Activated CD4-positive, alpha-beta T cell treated with anti-CD3 and anti-CD28 coated beads for 48 hours (primary cell): ENCODE measurements at places on chromosomes 7 and 10.

DNA sequence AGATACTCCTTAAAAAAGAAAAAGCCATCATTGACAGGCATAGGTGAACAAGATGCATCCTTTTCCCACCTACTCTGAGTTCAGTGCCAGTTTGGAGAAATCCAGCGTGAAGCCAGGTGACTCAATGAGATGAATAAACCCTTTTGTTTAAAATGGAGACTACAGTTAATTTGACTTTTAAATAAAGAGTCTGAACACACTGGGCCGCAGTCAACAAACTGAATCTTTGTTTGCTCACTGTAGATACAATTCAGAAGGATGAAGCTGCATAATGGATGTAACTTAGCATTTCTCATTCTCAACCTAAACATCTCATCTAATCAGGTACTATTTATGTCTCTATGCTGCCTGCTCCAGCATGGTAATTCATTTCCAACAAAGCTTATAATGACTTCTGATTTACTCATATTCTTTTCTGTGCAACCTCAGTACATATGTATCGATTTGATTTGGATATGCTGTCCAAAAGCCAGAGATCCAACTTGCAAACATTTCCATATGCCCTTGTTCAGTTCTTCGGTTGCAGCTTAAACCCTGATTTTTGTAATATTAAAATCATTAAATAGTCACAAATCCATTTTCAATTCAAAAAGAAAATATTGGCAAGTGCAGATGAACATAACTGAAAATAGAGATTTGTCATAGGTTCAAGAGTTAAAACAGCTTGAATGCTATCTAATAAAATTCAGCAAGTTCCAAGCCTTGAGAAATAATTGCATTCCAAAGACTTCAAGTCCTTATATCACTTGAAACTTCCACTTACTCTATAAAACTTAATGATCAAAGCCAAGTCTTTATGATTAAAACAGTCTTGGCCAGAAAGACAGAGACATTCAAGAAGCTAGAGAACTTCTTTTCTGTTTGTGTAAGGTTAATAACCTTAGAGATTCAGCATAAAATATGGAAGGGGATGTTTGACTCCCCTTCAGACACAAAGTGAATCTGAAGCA lies 67.8 kb downstream of the CPVL start:
- DNase-seq = no peak

- DNase-seq = no peak
Observed at GRCh38 chr7:104267701-104268368, 60.0 kb upstream of the ORC5 start.

DNA sequence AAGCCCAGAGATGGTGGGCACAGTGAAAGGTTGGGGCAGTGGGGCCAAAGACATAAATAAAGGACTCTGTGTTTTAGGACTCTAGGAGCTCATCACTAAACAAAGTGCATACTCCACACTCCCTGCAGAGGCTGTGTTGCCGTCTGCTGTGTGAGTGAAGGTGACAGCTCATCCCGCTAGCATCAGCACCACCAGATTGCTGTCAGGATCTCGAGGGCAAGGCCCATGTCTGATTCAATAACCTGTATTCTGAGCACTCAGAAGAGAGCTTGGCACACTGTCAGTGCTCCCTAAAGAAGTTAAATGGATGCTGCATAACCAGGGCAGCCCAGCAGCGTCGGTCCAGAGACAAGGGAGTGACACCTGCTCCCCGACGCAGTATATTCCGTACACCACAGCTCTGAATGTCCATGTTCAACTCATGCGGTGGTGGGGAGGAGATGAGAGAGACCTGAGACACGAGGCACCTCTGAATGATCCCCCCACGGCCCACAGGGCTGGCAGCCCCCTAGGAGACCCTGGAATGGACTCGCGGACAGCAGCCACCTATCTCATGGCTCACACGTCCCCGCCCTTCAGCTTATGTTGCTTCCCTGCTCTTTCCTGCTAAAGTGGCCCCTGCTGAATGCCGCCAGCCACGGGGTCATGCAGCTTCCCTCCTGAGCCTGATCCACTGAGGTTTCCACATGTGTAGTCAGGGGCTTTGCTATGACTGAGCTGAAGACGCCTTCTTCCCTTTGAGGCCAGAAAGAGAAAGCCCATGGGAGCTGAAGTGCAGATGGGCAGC lies 132.7 kb upstream of the KCNMA1 start:
- DNase-seq = no peak

- DNase-seq = no peak
Observed at GRCh38 chr7:46879783-46880182, 702.1 kb downstream of the TNS3 start.

DNA sequence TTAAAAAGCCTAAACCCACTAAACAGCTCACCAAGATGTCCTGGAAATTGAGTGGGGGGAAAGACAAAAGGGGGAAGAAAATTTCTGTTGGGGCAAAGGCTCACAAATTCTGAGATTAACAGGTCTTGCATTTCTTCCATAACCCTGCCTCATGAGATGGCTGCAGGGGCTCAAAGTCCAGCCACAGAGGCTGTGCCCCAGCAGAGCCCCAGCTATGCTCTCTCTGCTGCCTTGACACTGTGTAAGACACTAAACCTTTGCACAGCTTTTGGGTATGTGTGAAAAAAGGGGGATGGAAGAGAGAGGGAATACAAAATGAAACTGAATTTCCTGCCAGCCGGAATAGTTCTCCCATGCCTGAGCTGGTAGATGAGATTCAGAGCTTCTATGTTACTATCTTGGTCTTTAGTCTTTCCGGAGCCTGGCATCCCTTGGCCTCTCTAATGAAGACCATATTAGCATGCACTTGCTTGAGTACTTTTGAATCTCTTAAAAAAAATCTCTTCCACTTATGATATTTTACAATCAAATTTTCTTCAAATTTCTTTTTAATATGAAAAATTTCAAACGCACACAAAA lies 240.0 kb upstream of the IMMP2L start:
- DNase-seq = no peak

DNA sequence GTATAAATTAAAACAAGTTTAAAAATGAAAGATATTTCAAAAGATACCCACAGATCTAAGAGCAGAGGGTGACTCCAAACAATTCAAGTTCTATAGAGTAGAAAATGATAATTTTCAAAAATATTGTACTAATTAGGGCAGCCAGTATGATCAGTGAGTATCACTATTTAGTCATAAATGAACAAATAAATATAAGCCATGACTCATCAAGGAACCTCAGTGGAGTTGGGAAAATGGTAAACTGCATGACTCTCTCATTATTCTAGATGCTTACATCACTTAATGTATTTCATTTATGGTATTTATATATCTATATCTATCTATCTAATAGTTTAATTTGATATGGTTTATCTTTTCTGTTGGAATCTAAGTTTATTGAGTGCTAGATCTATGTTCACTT lies 94.3 kb downstream of the THSD7A start:
- DNase-seq = no peak

DNA sequence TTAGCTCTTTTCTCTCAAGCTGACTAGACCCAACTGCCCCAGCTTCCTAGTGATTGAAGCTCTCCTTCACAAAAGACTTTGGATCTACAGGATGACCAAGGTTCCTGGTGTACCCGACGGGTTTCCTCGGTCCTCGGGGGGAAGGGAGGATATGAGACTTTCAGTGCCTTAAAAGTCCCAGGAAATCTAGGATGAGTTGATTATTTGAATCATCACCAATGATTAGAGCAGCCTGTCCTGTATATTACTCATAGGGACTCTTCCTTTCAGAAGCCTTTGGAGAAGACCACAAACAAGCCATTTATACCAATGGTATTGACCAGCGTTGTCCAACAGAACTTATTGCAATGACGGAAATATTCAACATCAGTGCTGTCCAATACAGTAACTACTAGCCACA lies 6.1 kb upstream of the ACTA2 start:
- DNase-seq = no peak

- no peak for DNase-seq
Observed at GRCh38 chr10:34294137-34294536, 521.0 kb downstream of the PARD3 start.

GRCh38 chr7:149320313-149321124 lies 58.5 kb downstream of the ZNF783 start:
- DNase-seq = no peak

DNA sequence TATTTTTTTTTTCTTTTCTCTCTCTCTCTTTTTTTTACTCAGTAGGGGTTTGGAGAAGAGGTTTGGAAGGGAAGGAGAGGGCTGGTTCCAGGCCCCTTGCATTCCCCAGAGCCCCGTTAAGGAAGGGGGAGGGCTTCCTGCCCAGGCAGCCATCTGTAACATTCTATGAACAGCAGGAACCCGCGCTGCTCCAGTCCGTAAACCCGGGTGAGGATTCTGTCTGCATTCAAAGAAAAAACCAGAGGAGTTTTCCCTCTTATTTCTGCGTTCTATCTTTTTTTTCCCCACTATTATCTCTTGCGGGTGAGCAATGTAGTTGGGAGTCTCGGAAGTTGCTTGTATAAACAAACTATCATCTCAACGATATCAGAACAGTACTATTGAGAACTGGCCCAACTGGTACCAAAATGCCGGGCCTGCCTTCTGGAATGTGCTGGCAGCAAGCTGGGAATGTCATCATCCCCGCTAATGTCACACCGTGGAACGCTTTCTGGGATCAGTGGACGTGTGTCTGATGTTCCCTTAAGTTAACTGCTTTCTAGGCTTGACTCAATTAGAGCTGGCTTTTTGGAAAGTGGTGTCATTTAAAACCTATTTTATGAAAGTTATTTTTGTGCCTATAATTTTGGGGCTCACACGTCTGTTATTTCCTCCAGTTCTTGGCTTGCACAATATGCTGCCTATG lies 153.1 kb upstream of the MEOX2 start:
- no peak for DNase-seq

GRCh38 chr10:44413416-44413815 lies 28.5 kb upstream of the CXCL12 start:
- DNase-seq = no peak

DNA sequence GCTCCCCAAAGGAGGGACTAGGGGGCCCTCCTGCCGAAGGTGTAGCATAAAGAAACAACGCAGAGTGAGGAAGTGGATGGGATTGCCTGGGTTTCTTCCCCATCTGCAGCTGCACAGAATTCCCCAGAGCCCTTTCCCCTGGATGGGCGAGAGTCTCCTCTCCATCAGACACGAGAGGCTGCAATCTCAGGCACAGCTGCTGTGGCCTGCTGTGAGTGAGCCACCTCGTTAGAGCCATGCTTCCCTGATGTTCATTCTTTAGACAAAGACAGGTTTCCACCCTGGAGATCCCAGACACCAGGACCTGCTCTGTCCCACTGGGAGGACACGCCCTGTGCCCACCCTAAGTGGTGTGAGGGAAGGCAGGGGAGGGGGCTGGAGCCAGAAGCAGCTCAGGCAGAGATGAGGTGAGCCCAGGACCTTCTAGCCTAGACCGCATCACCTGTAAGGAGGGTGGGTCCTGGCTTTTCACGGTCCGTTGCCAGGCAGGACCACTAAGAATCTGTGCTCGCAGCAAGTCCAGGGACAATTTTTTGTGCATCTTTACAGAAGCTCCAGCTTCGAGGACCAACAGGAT lies 268.6 kb upstream of the TCERG1L start:
- DNase-seq = no peak

DNA sequence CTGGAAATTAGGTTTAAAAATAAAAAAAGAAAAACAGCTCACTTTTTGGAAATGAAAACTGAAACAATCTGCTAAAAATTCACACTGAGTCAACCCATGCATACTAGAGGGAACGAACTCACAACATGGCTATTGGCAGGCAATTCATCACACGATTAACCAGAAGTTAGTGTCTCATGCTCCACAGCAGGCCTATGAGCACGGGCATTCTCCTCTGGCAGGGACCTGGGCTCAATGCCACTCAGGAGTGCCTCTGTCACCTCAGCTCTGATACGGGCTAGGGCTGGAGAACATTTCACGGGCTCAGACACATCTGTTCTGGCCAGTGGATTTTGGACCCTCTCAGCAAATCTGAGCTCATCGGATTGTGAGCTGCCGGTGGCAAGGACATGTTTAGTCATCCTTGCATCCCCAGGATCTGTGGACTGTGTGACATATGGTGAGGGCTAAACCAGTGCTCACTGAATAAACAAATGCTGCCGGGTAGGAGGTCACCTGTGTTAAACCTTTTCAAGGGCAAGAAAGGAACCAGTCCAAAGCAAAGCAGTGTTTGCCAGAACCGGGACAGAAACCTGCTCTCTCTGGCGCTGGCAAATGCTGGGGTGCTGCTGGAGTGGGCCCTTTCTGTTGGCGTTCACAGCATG lies 40.1 kb downstream of the POLR3A start:
- peak; percentile 19 for DNase-seq

- DNase-seq = no peak
Observed at GRCh38 chr7:130566168-130566897, 74.4 kb downstream of the MEST start.

GRCh38 chr7:4056552-4057288 lies 625.4 kb upstream of the FOXK1 start:
- no peak for DNase-seq

DNA sequence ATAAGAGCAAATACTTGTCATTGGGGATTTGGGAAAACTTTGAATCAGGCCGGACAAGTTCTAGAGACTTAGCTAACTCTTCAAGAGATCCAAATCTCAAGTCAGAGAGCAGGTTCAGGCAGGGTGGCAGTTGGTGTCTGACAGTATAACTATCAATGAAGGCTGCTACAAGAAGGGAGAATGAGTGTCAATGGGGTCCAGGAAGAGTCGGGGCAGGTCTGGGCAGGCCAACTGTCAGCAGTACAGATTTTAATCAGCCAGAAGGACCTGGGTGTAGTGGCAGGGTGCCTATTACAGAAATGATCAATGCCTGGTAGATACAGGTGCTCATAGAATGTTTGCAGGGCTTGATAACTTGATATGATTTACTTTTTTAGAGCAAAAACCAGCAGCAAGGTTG lies 751.1 kb downstream of the GRM8 start:
- no peak for DNase-seq

GRCh38 chr10:112811741-112812551 lies 138.1 kb upstream of the TCF7L2 start:
- DNase-seq = no peak

GRCh38 chr10:87095236-87095945 lies 385 bp downstream of the SHLD2 start:
- peak; percentile 80 for DNase-seq

GRCh38 chr10:6625428-6625827 lies 45.4 kb upstream of the PRKCQ start:
- DNase-seq = no peak

DNA sequence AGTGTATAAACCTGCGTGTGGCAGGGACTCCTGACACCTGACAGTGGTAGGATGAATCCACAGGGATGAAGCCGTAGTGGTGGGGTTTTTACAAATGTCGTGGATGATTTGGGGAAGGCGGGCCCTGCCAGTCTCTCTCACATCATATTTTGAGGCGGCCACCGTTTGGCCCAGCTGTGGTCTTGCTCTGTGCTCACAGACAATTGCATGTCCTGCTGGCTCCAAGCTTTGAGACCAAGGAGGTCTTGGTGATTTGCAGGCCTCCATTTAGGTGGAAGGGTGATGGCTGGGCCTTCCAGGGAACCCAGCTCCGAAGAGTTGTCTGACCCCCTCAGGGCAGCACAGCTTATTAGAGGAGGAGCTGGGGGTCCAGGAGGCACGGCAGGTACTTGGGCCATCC lies 151.1 kb upstream of the SHH start:
- DNase-seq = no peak

- DNase-seq = no peak
Observed at GRCh38 chr10:1408651-1409367, 328.5 kb downstream of the ADARB2 start.
